ENCODE measurements at places on chromosomes 1 and 21. TPM values are rescaled to one million over a fixed set of nuclear protein-coding genes. Genes with fewer than 3 reads are reported as not detected.

DNA sequence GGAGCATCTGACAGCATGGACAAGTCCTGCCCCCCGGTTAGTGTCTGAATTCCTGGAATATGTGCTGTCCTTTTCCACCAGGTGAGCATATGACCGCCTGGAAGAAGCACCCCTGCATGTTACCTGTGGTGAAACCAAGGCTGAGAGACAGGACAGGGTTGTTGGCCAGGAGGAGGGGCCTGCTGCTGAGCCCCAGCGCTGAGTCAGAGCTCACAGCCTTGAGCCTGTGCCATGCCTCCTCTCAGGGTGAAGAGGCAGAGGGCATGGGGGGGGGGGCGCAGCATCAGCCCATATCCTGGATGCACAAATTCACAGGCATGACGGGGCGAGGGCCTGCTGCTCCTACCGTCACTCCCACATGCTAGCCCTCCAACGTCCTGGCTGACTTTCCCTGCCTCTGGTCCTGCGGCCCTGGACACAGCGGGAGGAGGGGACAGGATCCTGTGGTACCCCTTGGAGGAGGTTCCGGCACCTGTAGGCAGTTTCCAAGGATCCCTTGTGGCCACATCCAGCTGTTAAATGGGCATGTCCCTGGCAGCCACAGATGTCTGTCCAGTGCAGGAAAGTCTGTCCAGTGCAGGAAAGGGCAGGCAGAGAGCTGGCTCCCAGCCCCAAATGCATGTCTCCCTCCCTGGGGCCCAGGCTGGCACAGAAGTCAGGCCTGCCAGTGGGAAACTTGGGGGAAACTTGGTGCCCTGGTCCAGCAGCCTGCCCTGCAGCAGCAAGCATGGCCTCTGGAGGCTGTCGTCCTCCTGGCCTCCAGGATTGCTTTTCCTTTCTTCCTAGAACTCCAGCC, 23.9 kb downstream of the TTC34 start:
- H3K36me3 ChIP-seq, result no peaks in the 10 kb centered on the region
- peaks cover 13% of the 10 kb centered on the region for H3K27me3 ChIP-seq
- no peak overlapping the region for H3K4me3 ChIP-seq
- no peak for DNase-seq
- H3K27ac ChIP-seq, result no peak overlapping the region
- no peaks in the 10 kb centered on the region for H3K4me1 ChIP-seq

DNA sequence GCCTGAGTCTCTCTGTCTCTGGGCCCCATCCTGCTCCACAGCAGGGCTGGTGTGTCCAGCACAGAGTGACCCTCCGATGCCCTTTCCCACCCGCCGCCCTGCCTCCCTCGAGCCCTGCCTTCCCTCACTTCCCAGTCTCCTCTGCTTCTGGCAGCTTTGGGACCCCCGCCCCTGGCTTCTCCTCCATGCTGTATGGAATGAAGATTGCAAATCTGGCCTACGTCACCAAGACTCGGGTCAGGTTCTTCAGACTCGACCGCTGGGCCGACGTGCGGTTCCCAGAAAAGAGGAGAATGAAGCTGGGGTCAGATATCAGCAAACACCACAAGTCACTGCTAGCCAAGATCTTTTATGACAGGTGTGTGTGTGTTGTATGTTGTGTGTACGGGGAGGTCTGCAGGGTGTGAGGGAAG, 14.3 kb downstream of the MOV10 start:
- H3K36me3 ChIP-seq, result peaks cover 26% of the 10 kb centered on the region
- H3K27ac ChIP-seq, result no peak overlapping the region
- no peak for DNase-seq
- no peaks in the 10 kb centered on the region for H3K27me3 ChIP-seq
- H3K4me3 ChIP-seq, result no peak overlapping the region
- H3K4me1 ChIP-seq, result peaks cover 8% of the 10 kb centered on the region

DNA sequence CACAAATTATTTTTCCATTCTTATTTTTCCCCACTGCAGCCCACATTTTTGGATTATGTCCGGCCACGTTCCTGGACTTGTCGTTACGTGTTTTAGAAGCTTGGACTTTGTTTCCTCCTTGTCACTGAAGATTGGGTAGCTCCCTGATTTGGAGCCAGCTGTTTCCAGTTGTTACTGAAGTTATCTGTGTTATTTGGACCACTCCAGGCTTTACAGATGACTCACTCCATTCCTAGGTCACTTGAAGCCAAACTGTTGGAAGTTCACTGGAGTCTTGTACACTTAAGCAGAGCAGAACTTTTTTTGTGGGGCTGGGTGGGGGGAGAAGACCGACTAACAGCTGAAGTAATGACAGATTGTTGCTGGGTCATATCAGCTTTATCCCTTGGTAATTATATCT, 12.2 kb upstream of the AXDND1 start:
- no peaks in the 10 kb centered on the region for H3K27me3 ChIP-seq
- DNase-seq, result no peak
- no peak overlapping the region for H3K27ac ChIP-seq
- H3K4me1 ChIP-seq, result peaks cover 7% of the 10 kb centered on the region

DNA sequence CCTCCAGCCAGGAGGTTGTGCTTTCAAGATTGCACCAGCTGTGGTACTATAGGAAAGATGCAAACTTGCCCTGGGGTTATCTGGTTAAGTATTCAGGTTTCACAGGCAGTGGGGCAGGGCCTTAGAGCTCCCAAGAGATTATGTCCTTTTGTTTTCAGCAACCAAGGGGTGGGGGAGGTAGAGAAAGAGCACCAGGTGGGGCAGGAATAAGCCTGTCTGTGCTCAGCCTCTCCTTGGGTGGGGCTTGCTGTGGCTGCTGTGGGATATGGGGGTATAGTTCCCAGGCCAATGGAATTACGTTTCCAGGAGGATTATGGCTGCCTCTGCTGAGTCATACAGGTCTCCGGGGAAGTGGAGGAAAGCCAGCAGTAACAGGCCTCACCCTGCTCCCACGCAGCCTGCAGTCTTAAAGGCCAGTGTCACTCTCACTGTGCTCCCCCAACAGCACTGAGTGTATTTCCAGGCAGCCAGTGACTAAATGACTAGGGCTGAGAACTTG, 508.6 kb downstream of the RWDD3 start:
- no peaks in the 10 kb centered on the region for H3K27me3 ChIP-seq
- H3K27ac ChIP-seq, result no peak overlapping the region
- no peaks in the 10 kb centered on the region for H3K36me3 ChIP-seq
- no peaks in the 10 kb centered on the region for H3K4me1 ChIP-seq
- DNase-seq, result no peak
- H3K4me3 ChIP-seq, result no peak overlapping the region

DNA sequence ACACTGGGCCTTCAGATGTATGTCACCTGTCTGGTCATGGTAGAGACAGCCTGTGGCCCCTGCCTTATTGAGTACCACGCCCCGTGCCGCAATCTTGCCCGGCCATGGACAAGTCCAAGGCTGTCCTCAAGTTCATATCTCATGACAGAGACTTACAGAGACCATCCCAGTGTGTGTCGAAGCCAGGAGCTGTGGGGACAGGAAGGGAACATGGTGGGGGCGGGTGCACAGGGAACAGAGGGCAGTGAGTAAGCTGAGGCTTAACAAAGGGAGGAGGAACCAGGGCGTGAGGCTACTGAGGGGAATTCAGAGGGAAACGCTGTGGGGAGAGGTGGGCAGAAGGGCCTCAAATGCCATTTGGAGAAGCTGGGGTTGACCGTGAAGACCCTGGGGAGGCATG, 75.8 kb downstream of the ALPL start:
- H3K27me3 ChIP-seq, result peaks cover 5% of the 10 kb centered on the region
- no peak overlapping the region for H3K4me3 ChIP-seq
- no peaks in the 10 kb centered on the region for H3K4me1 ChIP-seq

- H3K27me3 ChIP-seq, result no peaks in the 10 kb centered on the region
- no peak for DNase-seq
- H3K27ac ChIP-seq, result no peak overlapping the region
- H3K4me3 ChIP-seq, result no peak overlapping the region
- no peaks in the 10 kb centered on the region for H3K36me3 ChIP-seq
- H3K4me1 ChIP-seq, result peaks cover 5% of the 10 kb centered on the region
Observed at GRCh38 chr1:21868941-21869454, 56.9 kb downstream of the LDLRAD2 start.

GRCh38 chr1:178124115-178124514, 30.2 kb downstream of the RASAL2 start:
- H3K36me3 ChIP-seq, result no peaks in the 10 kb centered on the region
- no peak overlapping the region for H3K27ac ChIP-seq
- H3K27me3 ChIP-seq, result no peaks in the 10 kb centered on the region
- H3K4me3 ChIP-seq, result no peak overlapping the region
- no peaks in the 10 kb centered on the region for H3K4me1 ChIP-seq
- DNase-seq, result no peak

DNA sequence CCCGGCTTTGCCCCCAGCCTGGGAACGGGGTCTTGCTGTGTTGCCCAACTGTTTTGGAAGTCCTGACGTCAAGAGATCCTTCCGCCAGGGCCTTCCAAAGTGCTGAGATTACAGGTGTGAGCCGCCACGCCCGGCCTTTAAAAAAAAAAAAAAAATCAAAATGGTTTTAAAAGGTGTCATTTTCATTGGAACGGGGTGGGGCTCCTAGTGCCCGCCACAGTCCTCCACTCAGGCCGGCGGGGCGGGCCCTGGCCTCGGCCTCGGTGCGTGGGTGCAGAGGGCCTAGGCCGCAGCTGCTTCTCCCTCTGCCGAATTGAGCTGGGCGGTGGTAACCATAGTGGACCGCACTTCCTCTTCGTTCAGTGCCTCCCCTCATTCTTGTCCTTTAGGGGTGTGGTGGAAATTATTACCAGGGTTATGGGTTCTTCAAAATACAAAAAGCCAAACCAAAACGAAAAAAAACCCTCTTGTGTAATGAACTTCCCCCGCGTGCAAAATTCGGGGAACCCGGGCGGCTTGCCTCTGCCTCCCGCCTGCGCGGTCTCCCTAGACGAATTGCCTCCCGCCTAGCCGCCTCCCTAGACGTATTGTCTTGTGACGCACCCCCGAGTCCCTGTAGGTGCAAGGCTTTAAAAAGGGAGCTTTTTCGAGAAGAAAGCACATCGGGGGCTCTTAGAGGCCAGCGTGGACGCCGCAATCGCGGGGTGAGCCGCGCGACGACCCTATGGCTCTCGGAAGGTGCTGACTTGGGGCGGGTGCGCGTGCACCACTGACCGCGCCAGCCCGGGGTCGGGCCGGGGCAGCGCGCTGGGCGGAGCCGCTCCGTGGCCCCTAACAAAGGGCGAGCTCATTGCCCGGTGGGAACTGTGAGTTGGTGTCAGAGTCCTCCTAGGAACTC, 10.5 kb upstream of the SPEN start:
- peak; percentile 68 for DNase-seq
- H3K4me3 ChIP-seq, result peak overlapping the region; percentile 87
- no peaks in the 10 kb centered on the region for H3K27me3 ChIP-seq

GRCh38 chr21:15005391-15005790, 59.4 kb downstream of the NRIP1 start:
- peaks cover 42% of the 10 kb centered on the region for H3K4me1 ChIP-seq
- no peaks in the 10 kb centered on the region for H3K27me3 ChIP-seq
- peak; percentile 53 for DNase-seq
- peak overlapping the region; percentile 37 for H3K4me3 ChIP-seq
- peak overlapping the region; percentile 70 for H3K27ac ChIP-seq

DNA sequence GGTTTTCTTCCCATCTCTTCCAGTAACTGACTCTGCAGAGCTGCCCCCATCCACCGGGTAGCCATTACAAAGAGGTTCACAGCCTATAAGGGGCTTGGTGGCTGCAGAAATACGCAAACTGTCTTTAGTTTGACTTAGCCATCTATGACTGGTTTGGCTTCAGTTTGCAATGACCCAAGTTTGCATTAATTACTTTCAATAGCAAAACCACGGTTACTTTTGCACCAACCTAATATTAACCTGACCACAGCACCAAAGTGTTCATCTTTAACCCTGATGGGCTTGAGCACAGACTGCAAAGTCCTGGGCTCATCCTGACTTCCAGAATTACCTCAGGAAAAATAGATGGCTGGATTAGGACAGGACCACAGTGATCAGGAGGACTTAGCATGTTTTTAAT, 2.2 kb upstream of the HAO2 start:
- H3K36me3 ChIP-seq, result no peaks in the 10 kb centered on the region
- no peaks in the 10 kb centered on the region for H3K4me1 ChIP-seq
- peaks cover 22% of the 10 kb centered on the region for H3K27me3 ChIP-seq
- H3K27ac ChIP-seq, result no peak overlapping the region

- no peak overlapping the region for H3K4me3 ChIP-seq
- no peaks in the 10 kb centered on the region for H3K36me3 ChIP-seq
- H3K27me3 ChIP-seq, result peaks cover 2% of the 10 kb centered on the region
- DNase-seq, result peak; percentile 44
Observed at GRCh38 chr1:115717541-115717940, 51.0 kb downstream of the CASQ2 start.

- peaks cover 9% of the 10 kb centered on the region for H3K4me1 ChIP-seq
- peak within 1 kb of the TSS; percentile 35 for H3K27ac ChIP-seq
- DNase-seq, result peak; percentile 37
- H3K4me3 ChIP-seq, result peak within 1 kb of the TSS; percentile 68
- peaks cover 29% of the 10 kb centered on the region for H3K27me3 ChIP-seq
Observed at GRCh38 chr1:247857069-247857984, at the start of gene TRIM58. TRIM58 (plus strand) TSS chr1:247857187; CDS start chr1:247857247, 60 bp downstream.

- no peak overlapping the region for H3K27ac ChIP-seq
- no peaks in the 10 kb centered on the region for H3K36me3 ChIP-seq
- no peak for DNase-seq
- peaks cover 9% of the 10 kb centered on the region for H3K4me1 ChIP-seq
Observed at GRCh38 chr1:151596166-151596953, 15.5 kb upstream of the SNX27 start.

DNA sequence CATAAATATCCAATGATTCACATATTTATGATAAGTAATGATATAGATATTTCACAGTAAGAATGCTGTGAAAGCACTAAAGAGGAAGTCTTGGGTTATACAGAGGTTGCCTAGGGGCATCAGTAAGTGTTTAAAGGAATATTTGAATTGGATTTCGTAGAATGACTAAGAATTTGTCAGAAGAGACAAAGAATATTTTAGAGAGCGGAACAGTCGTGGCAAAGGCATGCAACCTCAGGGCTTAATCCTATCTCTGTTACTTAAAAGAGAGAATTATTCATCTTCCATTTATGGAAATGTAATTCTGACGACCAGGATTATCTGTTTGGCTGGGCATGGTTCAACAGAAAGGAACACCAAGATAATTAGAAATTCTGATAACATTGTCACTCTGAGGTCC, 171.9 kb upstream of the NR5A2 start:
- H3K4me3 ChIP-seq, result no peak overlapping the region
- H3K36me3 ChIP-seq, result no peaks in the 10 kb centered on the region
- peaks cover 9% of the 10 kb centered on the region for H3K27me3 ChIP-seq
- peaks cover 3% of the 10 kb centered on the region for H3K4me1 ChIP-seq

GRCh38 chr1:30125021-30125820, 598.2 kb downstream of the MATN1 start:
- H3K27me3 ChIP-seq, result no peaks in the 10 kb centered on the region
- no peaks in the 10 kb centered on the region for H3K4me1 ChIP-seq
- no peak overlapping the region for H3K4me3 ChIP-seq
- H3K27ac ChIP-seq, result no peak overlapping the region

GRCh38 chr1:40308036-40308727, 8.9 kb downstream of the COL9A2 start:
- H3K4me1 ChIP-seq, result peaks cover 9% of the 10 kb centered on the region
- no peaks in the 10 kb centered on the region for H3K36me3 ChIP-seq
- H3K27me3 ChIP-seq, result no peaks in the 10 kb centered on the region
- DNase-seq, result no peak
- H3K27ac ChIP-seq, result no peak overlapping the region

Gene NGF
- total RNA-seq, result not detected

Gene NUP210L
- total RNA-seq, result 0.13 TPM

Gene CEP104
- 47.0 TPM for total RNA-seq

Gene RORC
- 2.4 TPM for total RNA-seq

Gene CFHR3
- not detected for total RNA-seq

Gene SLC25A34
- total RNA-seq, result 1.6 TPM

Gene OR14I1
- not detected for total RNA-seq
